Fibroblast of skin of back (primary cell): ENCODE measurements at places on chromosomes 16 and 17.
A peak's percentile ranks its signal among the peaks of the same experiment; 100 is the strongest.

GRCh38 chr17:15291674-15292361 is 26.7 kb upstream of the PMP22 start:
- peak; percentile 52 for DNase-seq

- DNase-seq: peak; percentile 20
Measured at GRCh38 chr17:4583782-4584100, 588 bp upstream of the SMTNL2 start.

DNA sequence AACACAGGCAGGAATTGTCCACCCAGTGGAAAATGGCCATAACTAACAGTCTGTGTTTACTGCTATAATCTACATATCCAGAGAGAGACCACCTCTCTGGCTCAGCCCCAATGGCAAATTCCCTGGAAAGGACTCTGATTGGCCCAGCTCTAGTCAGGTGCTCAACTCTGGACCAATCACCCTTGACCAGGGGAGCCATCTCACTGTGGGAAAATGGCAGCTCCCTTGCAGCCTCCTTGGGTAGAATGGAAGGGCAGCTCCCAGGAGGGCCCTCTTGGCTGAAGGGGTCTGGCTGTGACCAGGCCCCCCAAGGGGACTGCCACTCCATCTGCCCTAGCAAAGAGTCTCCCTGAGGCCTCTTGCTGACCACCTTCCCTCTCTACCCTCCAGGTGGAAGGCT is 3.1 kb downstream of the ALOX15B start:
- no peak for DNase-seq

DNA sequence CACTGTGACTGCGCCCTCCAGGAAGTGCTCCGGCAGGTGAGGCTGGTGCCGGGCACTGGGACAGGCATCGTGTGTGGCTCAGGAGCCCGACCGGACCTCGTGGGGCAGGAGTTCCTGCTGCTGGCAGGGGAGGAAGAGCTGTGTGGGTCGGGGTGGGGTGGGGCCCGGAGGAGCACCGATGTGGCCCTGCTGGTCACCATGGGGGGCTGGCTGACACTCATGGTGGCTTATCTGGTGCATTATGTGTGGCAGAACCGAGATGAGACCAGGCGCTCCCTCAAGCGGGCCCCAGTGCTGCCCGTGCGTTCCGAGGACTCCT is 16.8 kb downstream of the LRRC3C start:
- DNase-seq: no peak

GRCh38 chr16:85869206-85869605 is 29.8 kb upstream of the IRF8 start:
- DNase-seq: no peak

DNA sequence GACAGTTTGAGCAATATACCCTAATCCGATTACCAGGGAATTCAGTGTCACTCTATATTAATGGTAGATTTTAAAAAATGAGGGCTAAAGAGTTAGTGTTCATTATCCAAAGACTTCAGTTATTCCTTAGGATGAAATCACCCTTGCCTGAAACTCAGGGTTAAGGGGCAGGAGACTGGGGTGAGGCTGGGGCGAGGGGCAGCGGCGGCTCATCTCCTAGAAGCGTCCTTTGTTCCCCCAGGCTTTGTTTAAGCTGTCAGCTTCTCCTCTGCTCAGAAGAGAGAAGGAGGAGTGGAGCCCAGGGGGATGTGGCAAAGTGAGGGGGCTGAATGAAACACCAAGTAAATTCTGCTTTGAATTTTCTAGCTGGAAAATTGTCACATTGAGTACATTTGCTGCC is 117.7 kb upstream of the ELAC2 start:
- DNase-seq: no peak

GRCh38 chr17:13510062-13510461 is 91.7 kb downstream of the HS3ST3A1 start:
- no peak for DNase-seq

- DNase-seq: peak; percentile 74
Measured at GRCh38 chr17:50169121-50169764, 3.4 kb downstream of the SGCA start.

GRCh38 chr17:12727076-12727760 is 61.5 kb downstream of the MYOCD start:
- peak; percentile 65 for DNase-seq

GRCh38 chr17:70295329-70295728 is 126.0 kb downstream of the KCNJ2 start:
- DNase-seq: no peak

DNA sequence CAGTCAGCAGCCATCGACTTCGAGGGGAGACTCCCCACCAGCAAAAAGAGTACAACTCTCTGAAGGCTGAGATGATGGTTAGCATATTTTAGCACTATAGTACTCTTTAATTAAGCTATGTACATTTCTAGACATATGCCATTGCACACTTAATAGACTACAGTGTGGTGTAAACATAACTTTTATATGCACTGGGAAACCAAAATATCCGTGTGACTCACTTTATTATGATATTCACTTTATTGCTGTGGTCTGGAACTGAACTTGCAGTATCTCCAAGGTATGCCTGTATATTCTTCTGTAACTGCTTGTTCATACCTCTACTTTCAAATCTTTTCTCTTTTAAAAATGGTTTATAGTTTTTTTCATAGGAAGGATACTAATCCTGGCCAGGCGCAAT is 11.0 kb upstream of the NXPH3 start:
- no peak for DNase-seq

- DNase-seq: no peak
Measured at GRCh38 chr17:82250868-82251500, 22.1 kb downstream of the SLC16A3 start.

GRCh38 chr17:64003526-64004121 is 5.5 kb downstream of the PRR29 start:
- no peak for DNase-seq

- no peak for DNase-seq
Measured at GRCh38 chr16:84093879-84094270, 22.9 kb downstream of the MBTPS1 start.

DNA sequence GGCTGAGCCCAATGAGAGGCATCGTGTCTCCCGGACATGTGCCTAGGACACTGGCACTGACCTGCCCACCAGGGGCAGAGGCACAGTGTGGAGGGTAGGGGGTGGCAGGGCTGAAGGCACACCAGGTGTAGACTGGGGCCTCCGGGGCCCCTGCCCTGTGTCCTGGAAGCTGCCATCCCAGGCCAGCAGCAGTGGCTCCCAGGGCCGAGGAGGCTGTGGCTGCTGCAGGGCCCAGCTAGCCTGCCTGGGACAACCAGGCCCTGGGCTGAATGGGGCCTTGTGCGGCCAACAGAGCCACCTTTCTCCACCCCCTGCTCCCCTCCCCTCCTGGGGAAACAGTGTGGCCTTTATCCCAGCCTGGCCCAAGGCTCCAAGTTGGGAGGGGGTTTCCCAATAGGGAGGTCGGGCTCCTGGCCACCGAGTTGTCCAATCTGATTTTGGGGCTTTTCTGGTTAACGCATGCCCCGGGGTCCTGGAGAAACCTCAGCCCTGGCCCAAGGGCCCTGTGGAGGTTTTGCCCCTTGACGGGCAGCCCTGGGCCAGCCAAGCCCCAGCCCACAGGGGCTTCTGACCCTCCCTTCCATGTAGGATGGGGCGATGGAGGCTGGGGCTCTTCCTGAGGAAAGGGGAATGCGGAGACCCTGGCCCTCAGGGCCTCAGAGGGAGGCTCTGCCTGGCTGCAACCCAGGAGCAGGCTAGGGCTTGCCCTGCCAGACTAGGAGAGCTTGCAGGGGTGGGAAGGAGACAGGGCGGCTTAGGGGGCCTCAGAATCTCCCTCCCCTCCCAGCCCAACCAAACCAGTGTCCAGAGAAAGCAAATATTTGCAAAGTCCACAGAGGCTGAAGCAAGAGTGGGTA is 4.2 kb downstream of the MTSS2 start:
- no peak for DNase-seq

- no peak for DNase-seq
Measured at GRCh38 chr16:79929260-79929965, 328.9 kb upstream of the MAF start.

DNA sequence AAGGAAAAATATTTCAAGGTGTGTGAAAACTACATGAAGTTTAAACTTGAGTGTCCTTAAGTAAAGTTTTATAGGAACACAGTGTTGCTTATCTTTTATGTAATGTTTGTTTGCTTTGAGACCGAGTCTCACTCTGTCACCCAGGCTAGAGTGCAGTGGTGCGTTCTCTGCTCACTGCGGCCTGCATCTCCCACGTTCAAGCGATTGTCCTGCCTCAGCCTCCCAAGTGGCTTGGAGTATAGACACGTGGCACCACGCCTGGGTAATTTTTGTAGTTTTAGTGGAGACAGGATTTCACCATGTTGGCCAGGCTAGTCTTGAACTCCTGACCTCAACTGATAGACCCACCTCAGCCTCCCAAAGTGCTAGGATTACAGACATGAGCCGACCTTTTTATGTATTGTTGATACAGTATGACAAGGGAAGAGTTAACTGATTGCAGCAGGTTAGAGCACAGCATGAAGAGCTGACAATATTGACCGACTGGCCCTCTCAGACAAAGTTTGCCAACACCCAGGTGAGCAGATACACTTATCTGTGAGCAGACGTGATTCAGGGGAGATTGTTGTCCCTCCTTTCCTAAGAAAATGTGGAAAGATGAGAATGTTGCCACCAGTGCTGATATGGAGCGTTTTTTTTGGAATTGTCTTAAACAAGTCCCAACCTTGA is 373.7 kb downstream of the WWOX start:
- DNase-seq: no peak

DNA sequence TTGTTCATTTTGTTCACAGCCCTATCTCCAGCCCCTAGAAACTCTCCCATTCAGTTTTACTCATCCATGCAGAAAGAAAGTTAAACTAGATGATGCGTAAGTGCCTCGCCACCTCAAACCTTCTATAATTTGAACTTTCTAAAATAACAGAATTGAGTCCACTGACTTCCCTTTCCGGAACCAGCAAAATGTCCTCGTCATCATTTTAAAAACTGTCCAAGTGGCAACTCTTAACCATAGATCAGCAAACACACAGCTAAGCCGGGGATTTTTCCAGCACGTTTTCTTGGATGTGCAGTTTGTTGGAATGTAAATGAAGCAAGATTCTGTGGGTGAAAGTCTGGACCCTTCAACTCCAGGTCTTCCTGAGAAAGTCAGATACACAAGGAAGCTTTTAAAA is 369.7 kb upstream of the ERCC4 start:
- no peak for DNase-seq

DNA sequence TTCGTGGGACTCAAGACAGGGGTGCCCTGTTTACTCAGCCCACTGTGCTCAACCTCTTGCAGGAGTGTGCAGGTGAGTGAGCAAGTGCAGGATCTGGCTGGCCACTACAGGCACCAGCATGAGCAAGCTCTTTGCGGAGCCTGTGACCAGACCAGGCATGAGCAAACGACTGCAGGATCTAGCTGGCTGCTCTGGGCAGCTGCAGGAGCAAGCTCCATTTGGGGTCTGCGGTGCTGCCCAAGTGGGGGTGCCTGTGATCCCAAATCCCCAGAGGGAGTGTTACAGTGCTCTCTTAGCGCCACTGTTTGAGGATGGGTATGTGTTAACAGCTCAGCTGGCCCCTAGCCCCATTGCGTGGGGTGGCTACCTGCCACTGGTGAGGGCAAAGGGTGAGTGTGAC is 2.4 kb downstream of the USP6 start:
- no peak for DNase-seq

DNA sequence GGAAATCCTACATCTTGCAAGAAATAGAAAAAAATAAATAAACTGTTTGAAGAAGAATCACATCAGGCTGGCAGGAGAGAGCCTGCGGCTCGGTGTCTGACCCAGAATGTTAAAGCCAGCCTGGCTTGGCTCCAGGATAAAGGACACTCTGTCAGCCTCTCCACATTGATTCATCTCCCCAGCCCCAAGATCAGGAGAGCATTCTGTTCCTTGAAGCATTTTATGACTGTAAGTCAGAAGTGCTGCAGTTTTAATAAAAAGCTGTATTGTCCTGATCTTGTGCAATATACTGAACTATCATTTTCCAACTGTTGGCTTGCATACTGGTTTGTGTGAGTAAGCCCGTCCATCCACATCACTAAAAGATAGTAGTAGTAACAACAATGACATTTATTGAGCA is 426.6 kb downstream of the HAPSTR1 start:
- DNase-seq: no peak

- no peak for DNase-seq
Measured at GRCh38 chr17:75295201-75296158, 6.2 kb upstream of the SLC25A19 start.

DNA sequence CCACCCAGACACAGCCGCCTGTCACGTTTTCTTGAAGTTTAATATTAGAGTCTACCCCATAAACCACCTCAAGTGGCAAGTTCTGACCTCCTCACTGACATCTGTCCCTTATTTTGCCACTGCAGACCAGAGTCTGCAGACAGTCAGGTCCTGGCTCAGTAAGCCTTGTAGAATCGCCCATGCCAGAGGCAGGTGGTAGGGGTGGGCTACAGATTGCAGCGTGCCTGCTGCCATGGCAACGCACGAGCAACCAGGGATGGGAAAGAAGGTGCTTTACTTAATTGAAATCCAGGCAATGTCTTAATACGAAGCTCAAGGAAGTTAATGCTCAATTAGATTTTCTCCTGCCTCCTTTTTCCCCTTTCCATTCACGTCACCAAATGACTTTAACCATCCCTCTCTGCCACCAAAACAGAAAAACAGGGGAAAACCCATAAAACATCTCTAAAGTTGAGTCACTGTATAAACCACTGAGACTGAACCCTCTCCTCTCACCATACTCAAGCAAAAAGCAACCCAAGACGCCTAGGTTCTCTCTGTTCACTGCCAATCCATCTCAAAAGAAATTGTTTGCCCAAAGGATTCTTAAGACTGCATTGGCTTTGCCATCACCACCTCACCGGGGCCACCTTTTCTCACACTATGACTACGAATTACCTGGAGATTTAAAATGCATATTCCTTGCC is 228.8 kb downstream of the SLC39A11 start:
- DNase-seq: no peak

DNA sequence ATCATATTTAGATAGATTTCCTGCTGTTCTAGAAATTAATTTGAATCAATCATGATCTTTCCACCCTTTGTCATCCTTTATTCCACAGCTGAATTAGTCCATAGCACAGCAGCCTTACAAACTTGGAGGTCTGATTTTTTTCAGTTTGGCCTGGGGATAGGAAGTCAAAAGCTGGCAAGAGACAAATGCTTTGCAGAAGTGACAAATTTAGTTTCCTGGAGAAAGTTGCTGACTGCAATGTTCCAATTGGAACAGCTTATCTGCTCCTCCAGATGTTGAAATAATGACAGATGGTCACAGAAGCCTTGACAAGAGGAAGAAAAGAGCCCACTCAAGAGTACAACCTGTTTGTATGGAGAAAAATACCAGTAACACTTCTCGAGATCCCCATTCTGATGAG is 1276.1 kb upstream of the CDH8 start:
- no peak for DNase-seq

- DNase-seq: no peak
Measured at GRCh38 chr16:66924527-66925321, 611 bp downstream of the RRAD start.
